SJSA1 (cell line): ENCODE measurements at places on chromosomes 3 and 15. TPM values are rescaled to one million over a fixed set of nuclear protein-coding genes. Genes with fewer than 3 reads are reported as not detected.
A peak's percentile ranks its signal among the peaks of the same experiment; 100 is the strongest.

GRCh38 chr3:97495896-97496295 is 268.7 kb upstream of the ARL6 start:
- no peaks in the 10 kb centered on the region for H3K4me1 ChIP-seq
- H3K27me3 ChIP-seq, result no peaks in the 10 kb centered on the region
- H3K27ac ChIP-seq, result no peak overlapping the region
- no peaks in the 10 kb centered on the region for H3K36me3 ChIP-seq
- DNase-seq, result no peak
- H3K4me3 ChIP-seq, result no peak overlapping the region

DNA sequence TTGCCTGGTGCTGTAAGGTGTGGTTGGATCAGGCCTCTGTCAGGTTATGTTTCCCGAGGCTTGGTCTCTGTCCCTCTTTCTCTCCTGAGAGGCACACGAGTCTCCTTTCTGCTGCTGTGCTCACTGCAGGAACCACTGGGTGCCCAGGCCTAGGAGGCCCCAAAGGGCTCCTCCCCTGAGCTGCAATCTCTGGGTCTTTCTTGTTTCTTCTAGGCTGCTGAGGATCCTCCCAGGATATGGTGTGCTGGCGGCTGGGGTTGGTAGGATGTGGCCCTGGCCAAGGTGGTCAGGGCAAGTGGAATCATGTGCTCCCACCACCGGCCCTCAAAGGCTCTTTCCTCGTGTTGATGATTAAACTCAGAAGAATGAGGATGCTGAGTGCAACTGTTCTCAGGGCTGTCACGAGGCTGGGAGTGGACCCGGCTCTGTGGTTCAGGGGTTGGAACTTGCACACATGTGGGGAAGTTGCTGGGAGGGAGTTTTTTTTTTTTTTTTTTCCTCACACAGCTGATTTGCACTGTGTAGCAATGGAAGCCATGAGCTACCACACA is 43.6 kb upstream of the CTSH start:
- DNase-seq, result peak; percentile 82
- no peaks in the 10 kb centered on the region for H3K27me3 ChIP-seq
- no peak overlapping the region for H3K4me3 ChIP-seq
- peaks cover 23% of the 10 kb centered on the region for H3K4me1 ChIP-seq

DNA sequence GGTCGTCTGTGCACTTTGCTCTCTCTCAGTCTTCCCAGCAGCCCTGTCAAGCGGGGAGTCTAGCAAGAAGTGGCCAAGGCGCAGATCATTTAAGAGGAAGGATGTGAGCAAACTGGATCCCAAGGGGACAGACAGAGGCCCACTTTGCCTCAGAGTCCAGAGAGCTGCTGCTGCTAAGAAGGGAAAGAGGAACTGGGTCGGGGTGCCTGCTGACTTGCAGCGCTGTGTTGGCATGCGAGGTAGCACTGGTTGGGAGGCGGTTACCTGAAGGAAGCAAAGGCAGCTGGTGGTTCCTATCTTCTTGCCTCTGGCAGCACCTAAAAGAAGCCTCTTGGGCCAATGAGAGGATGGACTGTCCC is 28.1 kb downstream of the SMAD3 start:
- H3K36me3 ChIP-seq, result peaks cover 31% of the 10 kb centered on the region
- DNase-seq, result no peak
- H3K27me3 ChIP-seq, result no peaks in the 10 kb centered on the region
- no peak overlapping the region for H3K4me3 ChIP-seq
- H3K27ac ChIP-seq, result no peak overlapping the region

GRCh38 chr15:31215490-31216214 is 111.0 kb upstream of the KLF13 start:
- no peak overlapping the region for H3K27ac ChIP-seq
- peak; percentile 74 for DNase-seq
- peak overlapping the region; percentile 51 for H3K4me3 ChIP-seq
- peaks cover 18% of the 10 kb centered on the region for H3K4me1 ChIP-seq
- no peaks in the 10 kb centered on the region for H3K27me3 ChIP-seq

DNA sequence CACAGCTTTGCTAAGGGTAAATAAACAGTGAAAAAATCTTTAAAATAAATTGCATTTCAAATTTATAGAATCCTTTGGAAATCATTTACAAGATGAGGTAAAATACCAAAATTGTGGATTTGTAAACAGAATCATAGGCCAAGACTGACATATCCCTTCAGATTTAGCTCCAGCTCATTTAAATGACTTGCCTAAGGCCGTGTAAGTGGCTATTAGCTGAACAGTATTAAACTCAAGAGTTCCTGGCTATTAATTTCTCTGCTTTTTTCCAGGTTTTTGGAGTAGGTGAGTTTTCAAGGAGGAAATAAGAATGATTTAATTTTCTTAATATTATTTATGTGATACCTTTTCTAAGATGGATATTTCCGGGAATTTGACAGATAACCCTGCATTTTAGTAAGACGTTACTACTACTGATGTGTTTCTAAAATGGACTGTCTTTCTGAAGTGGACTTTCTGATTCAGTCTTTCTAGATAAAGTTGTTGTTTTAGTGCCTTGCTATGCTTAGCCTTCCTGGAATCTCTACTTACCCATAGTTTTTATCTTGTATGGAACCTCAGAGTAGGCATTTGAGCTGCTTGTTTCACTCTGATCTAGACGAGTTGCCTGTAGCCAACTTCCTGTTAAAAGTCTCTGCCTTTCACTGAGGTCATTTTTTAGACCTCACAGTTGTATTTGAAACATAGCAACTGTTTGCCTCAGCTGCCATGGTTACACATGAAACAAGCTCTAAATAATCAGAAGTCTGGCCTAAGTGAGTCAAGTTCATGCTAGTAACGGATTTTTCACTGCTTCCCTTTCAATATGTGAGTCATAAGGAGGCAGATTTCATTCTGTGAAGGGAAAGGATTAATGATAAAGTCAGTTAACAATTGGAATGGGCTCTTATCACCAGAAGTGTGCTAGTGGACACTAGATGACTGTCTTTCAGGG is 127.0 kb downstream of the KLHL25 start:
- peak; percentile 84 for DNase-seq
- H3K4me1 ChIP-seq, result peaks cover 15% of the 10 kb centered on the region
- H3K27ac ChIP-seq, result peak overlapping the region; percentile 95
- H3K36me3 ChIP-seq, result peaks cover 62% of the 10 kb centered on the region

- DNase-seq, result no peak
- no peaks in the 10 kb centered on the region for H3K27me3 ChIP-seq
- no peak overlapping the region for H3K4me3 ChIP-seq
- no peak overlapping the region for H3K27ac ChIP-seq
Observed at GRCh38 chr3:8713901-8714759, 19.5 kb upstream of the CAV3 start.

DNA sequence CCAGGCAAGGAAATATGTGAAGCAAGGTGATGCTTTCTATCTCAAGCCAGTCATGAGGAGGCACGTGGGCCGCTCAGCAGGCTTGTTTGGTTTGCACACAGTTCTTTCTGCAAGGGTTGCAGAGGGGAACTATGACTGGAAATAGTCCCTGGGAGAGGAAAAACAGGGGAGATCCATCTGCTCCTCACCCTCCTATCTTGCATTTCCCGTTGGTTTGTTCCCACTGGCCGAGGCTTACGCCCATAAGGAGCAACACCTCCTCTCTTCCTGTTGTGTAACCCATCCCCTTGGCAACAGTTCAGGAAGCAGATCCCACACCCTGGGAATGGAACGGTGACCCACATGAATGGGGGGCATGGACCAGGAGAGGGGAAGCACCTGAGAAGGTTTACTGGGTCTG is 72.1 kb upstream of the MAGI1 start:
- H3K4me1 ChIP-seq, result peaks cover 24% of the 10 kb centered on the region
- DNase-seq, result no peak
- no peak overlapping the region for H3K27ac ChIP-seq
- H3K4me3 ChIP-seq, result no peak overlapping the region

GRCh38 chr15:66389098-66389858 is 2.6 kb downstream of the MAP2K1 start:
- no peak for DNase-seq
- H3K4me1 ChIP-seq, result peaks cover 10% of the 10 kb centered on the region
- peaks cover 28% of the 10 kb centered on the region for H3K36me3 ChIP-seq
- H3K27me3 ChIP-seq, result no peaks in the 10 kb centered on the region
- no peak overlapping the region for H3K27ac ChIP-seq

GRCh38 chr3:113251817-113252216 is 40.5 kb downstream of the BOC start:
- H3K4me1 ChIP-seq, result no peaks in the 10 kb centered on the region
- H3K36me3 ChIP-seq, result no peaks in the 10 kb centered on the region
- no peak overlapping the region for H3K4me3 ChIP-seq
- no peak overlapping the region for H3K27ac ChIP-seq
- H3K27me3 ChIP-seq, result no peaks in the 10 kb centered on the region
- no peak for DNase-seq

DNA sequence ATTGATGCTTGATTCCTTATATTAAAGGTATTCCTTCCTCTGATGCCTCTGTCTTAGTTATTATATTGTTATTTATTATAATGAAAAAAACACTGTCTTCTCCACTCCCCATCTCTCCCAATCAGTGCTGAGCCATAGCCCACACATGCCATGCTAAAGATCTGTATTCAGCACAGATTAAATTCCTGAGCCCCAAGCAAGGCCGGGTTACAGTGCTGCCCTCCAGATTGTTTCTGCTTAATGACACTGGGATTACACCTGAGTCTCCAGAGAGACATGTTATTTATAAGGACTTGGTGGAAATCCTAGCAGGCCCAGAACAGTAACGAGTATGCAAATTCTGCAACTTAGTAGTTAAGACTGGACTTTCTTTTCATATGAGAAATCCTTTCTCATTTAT is 305.9 kb upstream of the UMPS start:
- H3K36me3 ChIP-seq, result peaks cover 18% of the 10 kb centered on the region
- no peak overlapping the region for H3K4me3 ChIP-seq
- H3K4me1 ChIP-seq, result peaks cover 14% of the 10 kb centered on the region
- H3K27me3 ChIP-seq, result no peaks in the 10 kb centered on the region
- no peak for DNase-seq

- DNase-seq, result no peak
- H3K36me3 ChIP-seq, result peaks cover 31% of the 10 kb centered on the region
- H3K27ac ChIP-seq, result peak overlapping the region; percentile 38
- H3K27me3 ChIP-seq, result no peaks in the 10 kb centered on the region
Observed at GRCh38 chr15:78048628-78048920, 28.9 kb downstream of the TBC1D2B start.

- no peak overlapping the region for H3K4me3 ChIP-seq
- H3K4me1 ChIP-seq, result peaks cover 20% of the 10 kb centered on the region
- H3K27ac ChIP-seq, result no peak overlapping the region
- H3K27me3 ChIP-seq, result no peaks in the 10 kb centered on the region
- DNase-seq, result no peak
- H3K36me3 ChIP-seq, result peaks cover 10% of the 10 kb centered on the region; the same call in 1 of the 2 replicates
Observed at GRCh38 chr3:188690064-188690463, 481.7 kb upstream of the TPRG1 start.

- peaks cover 62% of the 10 kb centered on the region for H3K36me3 ChIP-seq
- no peaks in the 10 kb centered on the region for H3K27me3 ChIP-seq
- no peak overlapping the region for H3K27ac ChIP-seq
- peaks cover 5% of the 10 kb centered on the region for H3K4me1 ChIP-seq
- DNase-seq, result no peak
- H3K4me3 ChIP-seq, result no peak overlapping the region
Observed at GRCh38 chr3:150458001-150458400, 49.9 kb downstream of the TSC22D2 start.

DNA sequence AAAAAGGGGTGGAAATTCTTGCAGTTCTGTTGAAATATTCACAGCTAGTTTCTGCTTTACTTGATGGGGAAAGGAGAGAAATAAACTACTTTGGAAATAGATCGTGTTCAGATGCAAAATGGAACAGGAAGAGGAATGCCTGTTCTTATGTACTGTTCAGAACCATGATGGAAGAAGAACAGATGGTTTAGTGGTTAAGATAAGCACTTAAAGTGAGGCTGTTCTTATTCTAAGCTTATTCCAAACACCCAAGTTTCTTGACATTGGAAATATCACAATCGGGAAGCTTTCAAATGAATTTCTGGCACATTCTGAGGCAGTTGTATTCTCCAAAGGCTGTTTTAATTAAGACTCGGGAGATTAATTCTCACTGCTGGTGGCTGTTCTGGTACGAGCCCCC is 228.5 kb downstream of the LSAMP start:
- no peaks in the 10 kb centered on the region for H3K27me3 ChIP-seq
- H3K27ac ChIP-seq, result no peak overlapping the region
- no peak overlapping the region for H3K4me3 ChIP-seq
- H3K4me1 ChIP-seq, result no peaks in the 10 kb centered on the region
- H3K36me3 ChIP-seq, result no peaks in the 10 kb centered on the region

DNA sequence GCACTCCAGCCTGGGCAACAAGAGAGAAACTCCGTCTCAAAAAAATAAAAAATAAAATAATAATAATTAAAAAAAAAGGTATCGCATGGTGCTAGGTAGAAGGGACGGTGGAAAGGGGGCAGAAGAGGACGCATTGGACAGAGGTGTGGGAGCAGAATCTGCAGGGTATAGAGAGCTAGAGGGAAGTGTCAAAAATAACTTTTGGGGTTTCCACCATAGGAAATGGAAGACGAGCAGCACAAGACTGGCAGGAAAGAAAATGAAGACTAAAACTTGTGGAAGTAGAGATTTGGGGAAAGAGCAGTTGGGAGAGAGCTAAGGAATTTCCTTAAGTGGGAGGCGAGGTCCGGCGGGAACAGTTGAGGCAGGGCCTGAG is 585 bp upstream of the MKRN2 start:
- peaks cover 5% of the 10 kb centered on the region for H3K36me3 ChIP-seq
- H3K27ac ChIP-seq, result 0 out of 2 replicates have a peak overlapping the region, but pooled peaks have one; percentile 12
- peaks cover 13% of the 10 kb centered on the region for H3K4me1 ChIP-seq
- DNase-seq, result no peak

DNA sequence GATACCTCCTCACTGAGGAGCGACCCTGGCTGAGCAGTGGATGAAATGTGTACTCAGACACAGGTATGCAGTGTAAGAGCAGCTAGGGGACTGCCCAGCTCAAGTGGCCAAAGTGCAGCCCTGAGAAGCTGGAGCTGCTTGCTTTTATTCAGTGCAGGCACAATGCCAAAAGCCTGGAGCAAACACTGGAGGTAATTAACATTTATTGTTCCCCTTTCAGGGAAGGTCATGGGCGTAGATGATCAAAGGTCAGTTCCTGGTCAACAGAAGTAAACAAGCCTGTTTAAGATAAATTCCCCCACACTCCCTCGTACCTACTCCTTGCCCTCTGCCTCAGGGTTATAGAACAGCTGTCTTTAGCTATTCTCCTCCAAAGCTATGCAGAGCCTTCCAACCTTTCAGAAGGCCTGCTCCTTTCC is 17.5 kb downstream of the PLA2G4F start:
- H3K36me3 ChIP-seq, result no peaks in the 10 kb centered on the region
- no peak overlapping the region for H3K4me3 ChIP-seq
- no peak for DNase-seq
- 0 out of 2 replicates have a peak, but pooled peaks cover 3% of the 10 kb centered on the region for H3K27me3 ChIP-seq
- no peaks in the 10 kb centered on the region for H3K4me1 ChIP-seq
- H3K27ac ChIP-seq, result no peak overlapping the region

- no peaks in the 10 kb centered on the region for H3K27me3 ChIP-seq
- no peak for DNase-seq
- no peaks in the 10 kb centered on the region for H3K36me3 ChIP-seq
- H3K4me1 ChIP-seq, result peaks cover 19% of the 10 kb centered on the region
- peak overlapping the region; percentile 44; the same call in 1 of the 2 replicates for H3K27ac ChIP-seq
Observed at GRCh38 chr3:194989241-194989640, 281.7 kb downstream of the XXYLT1 start.

Gene DUOX1
- total RNA-seq, result not detected in 2 replicates

Gene CTXN2
- not detected in 2 replicates for total RNA-seq

Gene CYP8B1
- not detected in 2 replicates for total RNA-seq

Gene PDE8A
- total RNA-seq, result 27.4 and 36.6 TPM in 2 replicates

Gene SLC22A14
- not detected in 2 replicates for total RNA-seq

Gene SPESP1
- total RNA-seq, result not detected in 2 replicates

Gene DNAH12
- not detected in 2 replicates for total RNA-seq
